ENCODE measurements at places on chromosomes 16 and 17.

GRCh38 chr16:50303605-50304466, 37.5 kb downstream of the ADCY7 start:
- no peak for DNase-seq

DNA sequence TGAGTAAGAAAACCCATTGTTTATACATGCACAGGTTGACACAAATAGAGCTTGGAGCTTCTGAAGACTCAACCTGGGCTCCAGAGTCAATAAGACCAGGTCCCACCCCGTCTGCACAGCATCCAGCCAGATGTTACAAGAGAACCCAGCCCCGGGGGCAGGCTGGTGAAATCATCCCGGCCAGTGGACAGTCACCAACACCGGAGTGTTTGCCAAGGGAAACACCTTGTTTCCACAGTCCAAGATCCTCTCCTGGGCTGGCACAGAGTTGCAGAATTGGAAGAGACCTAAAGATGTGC, 90.3 kb downstream of the RAB11FIP4 start:
- DNase-seq, result no peak

- DNase-seq, result no peak
Measured at GRCh38 chr16:2595393-2596205, 57.8 kb downstream of the PDPK1 start.

- no peak for DNase-seq
Measured at GRCh38 chr16:9610727-9611126, 519.3 kb downstream of the HAPSTR1 start.

DNA sequence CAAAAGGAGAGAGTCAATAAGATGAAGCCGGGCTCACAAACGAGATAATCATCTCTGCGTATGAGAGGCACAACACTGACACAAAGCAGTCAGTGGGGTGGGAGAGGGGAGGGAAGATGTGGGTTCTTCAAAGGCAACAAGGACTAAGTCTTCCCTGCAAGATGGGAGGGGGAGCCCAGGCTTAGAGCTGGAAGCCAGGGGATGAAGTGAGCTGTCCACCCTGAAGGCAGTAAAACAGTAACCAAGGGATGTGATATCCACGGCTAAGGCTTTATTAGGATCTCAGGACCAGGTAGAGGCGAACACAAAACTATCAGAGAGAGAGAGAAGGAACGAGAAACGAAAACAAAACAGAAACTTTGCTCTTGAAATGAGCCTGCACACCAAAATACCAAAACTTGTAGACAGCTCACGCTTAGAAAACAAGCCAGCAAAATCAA, 115.9 kb downstream of the DYNLRB2 start:
- no peak for DNase-seq

GRCh38 chr16:80938004-80938878, 68.4 kb downstream of the CMC2 start:
- DNase-seq, result no peak

- no peak for DNase-seq
Measured at GRCh38 chr17:72735592-72735991, 356.9 kb downstream of the SLC39A11 start.

DNA sequence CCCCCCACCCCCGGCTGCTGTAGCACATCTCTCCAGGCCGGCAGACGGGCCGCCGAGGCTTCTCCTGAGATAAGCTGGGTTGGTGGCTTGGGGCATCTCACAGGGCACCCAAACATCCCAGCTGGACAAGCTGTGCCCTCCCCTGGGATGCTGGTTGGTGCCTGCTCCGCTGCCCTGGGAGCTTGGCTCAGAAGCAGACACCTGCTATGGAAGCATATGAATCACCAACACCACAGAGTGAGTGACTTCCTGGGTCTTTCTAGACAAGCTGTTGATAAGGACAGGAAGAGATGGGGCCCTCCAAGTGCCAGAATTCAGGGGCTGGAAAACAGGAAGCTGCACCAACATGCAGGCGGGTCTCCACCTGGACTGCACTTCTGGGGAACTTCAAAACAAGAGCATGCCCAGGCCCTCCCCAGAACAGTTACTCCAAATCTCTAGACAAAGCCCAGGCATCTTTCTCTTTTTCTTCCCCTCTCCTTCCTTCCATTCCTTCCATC, 13.7 kb downstream of the C16orf95 start:
- no peak for DNase-seq

DNA sequence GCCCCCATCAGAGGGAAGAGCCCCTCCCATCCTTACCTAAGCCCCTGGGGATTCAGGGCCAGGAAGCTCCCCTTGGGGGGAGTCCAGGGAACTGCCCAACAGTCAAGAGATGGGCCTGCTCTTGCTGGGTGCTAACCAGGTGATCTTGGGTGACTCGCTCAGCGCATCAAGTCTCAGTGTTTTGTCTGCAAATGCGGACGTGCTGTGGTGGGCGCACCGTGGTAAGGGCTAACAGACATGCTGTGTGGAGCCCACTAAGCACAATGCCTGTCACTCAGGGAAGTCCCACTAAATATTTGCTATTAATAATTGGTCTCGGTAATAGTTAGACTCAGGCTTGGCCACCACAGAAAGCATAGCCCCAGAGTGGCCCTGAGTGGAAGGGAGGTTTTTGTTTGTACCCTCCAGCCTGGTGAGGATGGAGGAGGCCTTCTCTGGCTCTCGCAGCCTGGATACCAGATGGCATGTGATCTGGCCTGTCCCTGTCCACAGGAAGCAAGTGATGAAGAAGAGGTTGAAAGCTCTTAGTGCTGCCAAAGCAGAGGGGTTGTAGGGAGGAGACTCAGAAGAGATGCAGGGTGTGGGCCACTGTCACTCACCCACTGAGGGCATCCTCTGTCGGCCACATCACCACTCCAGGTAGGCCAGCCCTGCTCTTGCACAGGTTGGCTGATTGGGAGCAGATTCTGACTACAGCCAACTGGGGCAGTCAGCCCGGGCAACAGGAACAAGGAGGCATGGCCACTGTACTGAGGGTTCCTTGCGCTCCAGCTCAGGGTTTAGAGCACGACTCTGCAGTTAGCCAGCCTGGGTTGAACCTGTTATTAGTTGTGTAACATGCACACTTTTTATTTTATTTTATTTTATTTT, 69.8 kb upstream of the KSR1 start:
- DNase-seq, result no peak

DNA sequence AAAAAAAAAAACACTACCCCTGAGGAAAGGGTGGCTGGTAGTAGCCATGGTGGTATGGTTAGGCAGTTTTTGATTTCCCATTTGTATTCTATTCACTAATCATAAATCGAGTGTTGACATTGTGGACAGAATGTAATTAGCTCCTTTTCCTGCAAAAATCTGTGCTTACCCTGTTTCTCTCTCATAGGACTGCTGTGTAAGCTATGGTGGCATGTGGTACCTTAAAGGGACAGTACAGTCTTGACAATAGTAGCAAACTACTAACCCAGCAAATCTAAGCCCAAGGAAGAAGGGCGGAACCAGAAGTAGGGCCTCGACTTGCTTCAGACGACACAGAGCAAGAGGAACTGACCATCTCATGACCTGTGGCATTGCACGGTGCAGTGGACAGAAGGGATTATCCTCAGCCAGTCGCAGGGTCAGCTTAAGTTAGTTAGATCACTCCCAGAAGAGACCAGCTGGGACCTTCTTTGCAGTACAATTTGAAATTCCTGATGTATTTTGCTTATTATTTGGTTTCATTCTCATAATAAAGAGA, 36.3 kb downstream of the POLR3E start:
- no peak for DNase-seq

GRCh38 chr16:54522584-54522983, 236.0 kb upstream of the IRX3 start:
- no peak for DNase-seq

DNA sequence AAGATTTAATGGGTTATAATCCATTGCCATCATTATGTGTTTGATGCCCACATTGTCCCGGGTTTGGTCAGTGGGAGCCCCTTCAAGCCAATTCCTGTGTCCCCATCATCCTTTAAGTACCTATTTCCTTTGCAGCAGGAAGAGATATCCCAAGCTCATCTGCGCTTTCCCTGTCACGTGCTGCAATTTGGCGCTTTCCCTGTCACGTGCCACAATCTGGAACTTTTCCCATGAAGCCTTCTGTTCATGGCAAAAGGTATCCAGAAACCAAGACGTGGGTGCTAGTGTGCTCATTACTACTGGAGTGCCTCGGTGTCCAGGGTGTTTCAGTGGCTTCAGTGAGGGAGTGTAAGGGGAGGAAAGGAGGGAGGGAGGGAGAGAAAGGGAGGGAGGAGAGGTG, 168.5 kb downstream of the NPIPB11 start:
- no peak for DNase-seq
